Activated CD4-positive, alpha-beta T cell treated with anti-CD3 and anti-CD28 coated beads, Interleukin-2, amount 10 ng/mL, durations not matched to agents 24 days and 14 days (primary cell): ENCODE measurements at places on chromosomes 12 and 14. TPM values are rescaled to one million over a fixed set of nuclear protein-coding genes. Genes with fewer than 3 reads are reported as not detected.

Gene TAS2R50
- 0.56 and 1.0 TPM in 2 replicates for total RNA-seq

Gene SLC11A2
- 54.2 and 56.2 TPM in 2 replicates for total RNA-seq

Gene LYZ
- total RNA-seq: not detected in 2 replicates

Gene FAM186B
- 0.16 and 0.33 TPM in 2 replicates for total RNA-seq

Gene MYF6
- not detected in 2 replicates for total RNA-seq

DNA sequence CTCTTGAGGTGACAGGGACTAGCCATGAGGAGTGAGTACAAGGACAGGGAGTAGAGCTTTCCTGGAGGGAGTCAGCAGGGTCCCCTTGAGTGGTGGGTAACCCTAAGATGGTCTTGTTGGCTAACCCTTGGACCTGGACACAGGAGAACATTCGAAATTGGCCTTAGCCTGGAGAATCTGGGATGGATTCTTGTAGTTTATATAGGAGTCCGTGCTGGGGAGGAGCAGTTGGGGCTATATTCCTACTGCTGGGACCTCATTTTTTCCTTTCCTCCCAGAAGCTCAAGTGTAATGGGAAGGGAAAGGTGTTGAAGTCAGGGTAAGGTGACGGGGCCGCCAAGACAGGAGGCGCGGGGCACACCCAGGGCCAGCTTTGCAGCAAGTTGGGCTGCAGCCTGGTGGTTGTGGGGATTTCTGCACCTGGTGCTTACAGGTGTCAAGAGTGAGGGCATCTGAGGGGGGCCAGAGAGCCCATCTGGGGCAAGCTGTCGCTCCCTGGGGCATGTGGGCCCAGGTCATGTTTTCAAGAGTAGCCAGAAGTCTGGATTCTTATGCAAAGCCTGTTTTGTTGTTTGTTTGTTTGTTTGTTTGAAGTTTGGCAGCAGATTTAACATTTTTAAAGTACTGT, 5.1 kb downstream of the BCL7A start:
- no peak for DNase-seq

- DNase-seq: no peak
Observed at GRCh38 chr12:98945864-98946263, 300.8 kb downstream of the APAF1 start.

DNA sequence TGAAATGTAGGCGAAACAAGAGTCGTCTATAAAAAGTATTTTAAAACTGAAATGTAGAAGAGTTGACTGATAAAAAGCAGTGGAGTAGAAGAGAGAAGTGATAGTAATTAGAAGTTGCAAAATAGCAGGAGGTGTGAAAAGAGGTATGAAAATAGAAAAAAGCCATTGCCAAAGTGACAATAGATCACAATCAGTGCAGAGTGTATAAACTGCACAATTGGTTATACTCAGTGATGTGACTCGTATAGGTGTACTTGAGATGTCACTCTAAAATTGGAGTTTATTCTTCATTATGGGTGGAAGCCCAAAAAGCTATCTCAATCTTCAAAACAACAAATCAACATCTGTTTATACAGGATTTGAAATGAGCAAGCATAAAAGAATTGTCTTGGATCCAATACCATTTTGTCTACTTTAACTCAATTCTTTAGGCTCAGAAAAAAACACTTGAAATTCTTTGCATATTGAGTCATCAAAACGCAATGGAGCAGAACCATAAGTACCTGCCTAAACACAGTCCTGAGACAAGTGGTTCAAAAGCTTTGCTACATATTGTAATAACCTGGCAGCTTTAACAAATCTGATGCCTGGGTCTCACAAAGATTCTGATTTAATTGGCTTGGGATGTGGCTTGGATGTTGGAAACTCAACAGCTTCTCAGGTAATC, 8.8 kb downstream of the IKBIP start:
- DNase-seq: no peak

DNA sequence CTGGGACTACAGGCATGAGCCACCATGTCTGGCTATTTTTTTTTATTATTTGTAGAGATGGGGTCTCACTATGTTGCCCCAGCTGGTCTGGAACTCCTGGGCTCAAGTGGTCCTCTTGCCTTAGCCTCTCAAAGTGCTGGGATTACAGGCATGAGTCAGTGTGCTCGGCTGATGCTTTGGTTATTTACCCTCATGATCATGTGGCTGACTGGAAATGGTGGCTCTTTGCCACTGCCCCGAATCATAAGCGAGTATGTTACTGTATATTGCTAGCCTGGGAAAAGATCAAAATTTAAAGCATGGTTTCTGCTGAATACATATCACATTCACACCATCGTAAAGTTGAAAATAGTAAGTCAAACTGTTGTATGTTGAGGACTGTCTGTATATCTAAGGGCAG, 101.1 kb downstream of the RGS6 start:
- no peak for DNase-seq
